Type B pancreatic cell (in vitro differentiated cells): ENCODE measurements at places on chromosomes 5 and 9.

DNA sequence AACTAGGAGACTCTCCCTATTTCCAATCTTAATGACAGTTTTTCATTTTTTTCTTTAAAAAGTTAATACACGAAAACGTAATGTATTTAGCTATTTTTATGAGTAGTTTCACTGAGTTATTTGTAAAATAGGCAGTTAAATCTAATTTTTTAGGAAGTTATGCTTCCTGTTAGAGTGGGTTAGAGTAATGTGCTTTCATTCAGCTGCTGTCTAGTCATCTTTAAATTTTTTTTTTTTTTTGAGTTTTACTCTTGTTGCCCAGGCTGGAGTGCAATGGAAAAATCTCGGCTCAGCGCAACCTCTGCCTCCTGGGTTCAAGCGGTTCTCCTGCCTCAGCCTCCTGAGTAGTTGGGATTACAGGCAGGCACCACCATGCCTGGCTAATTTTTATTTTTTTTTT, 34.0 kb downstream of the CDC42SE2 start:
- DNase-seq, result no peak

DNA sequence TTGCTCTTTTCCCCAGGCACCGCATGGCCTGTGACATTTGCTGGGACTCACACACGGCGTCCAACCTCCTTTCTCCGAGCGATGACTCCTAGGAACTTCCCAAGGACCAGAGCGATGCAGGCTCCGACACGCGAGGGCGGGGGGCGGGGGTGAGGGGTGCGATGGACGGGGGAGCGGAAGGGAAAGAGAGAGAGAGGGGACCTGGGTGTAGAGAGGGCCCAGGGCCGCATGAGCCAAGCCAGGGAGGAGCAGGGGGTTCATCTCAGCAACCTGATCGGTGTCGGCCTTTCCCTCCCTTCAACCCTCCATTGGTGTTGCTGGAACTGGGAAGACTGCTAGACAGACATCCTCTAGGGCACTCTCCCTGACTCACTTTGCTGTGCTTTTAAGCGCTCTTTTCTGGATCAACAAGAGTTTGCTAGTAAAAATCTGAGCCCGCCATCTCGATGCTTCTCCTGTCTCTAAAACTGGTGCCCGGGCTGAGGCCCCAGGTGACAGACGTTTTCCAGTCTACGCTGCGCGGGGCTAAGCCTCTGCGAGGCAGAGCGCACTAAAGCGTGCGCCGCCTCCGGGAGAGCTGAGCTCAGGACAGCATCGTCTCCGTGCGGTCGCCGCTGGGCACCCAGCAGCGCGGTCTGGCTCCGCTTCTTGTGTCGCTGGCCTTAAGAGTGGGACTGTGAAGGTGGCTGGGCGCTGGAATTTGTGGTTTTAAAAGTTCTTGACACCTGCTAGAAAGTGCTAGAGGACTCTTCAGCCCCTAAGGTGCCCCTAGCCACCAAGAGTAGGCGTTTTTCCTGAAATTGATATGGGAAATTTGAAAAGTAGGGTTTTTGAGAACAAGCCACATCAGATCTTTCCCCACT, 1.0 kb upstream of the TSLP start:
- no peak for DNase-seq

DNA sequence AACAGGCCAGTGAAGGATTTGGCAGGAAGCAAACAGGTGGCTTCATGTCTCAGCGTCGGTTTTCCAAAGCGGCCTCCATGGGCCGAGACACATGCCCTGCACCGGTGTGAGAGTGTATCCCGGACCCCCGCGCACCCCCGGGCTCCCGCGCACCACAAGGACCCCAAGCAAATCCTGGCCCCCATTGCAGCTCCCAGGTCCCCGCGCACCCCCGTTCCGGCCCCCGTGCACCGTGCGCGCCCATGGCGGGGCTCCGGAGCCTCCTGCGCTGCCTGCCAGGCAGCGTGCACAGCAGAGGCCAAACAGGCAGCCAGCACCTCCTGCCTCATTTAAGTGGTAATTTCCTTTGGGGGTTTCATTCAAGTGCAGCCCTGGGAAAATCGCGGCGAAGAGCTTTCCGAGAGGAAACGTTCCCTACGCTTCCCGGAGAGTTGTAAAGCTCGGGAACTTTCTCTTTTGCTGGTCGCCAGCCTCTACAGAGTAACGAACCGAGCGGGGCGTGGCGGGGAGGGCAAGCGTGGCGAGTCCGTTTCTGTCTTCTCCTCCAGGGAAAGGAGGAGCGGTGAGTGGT, 145.5 kb upstream of the SLC24A2 start:
- DNase-seq, result no peak

- DNase-seq, result no peak
Observed at GRCh38 chr5:161277011-161277410, 269.5 kb downstream of the GABRB2 start.

GRCh38 chr5:72369301-72369700, 49.1 kb downstream of the PTCD2 start:
- DNase-seq, result no peak

DNA sequence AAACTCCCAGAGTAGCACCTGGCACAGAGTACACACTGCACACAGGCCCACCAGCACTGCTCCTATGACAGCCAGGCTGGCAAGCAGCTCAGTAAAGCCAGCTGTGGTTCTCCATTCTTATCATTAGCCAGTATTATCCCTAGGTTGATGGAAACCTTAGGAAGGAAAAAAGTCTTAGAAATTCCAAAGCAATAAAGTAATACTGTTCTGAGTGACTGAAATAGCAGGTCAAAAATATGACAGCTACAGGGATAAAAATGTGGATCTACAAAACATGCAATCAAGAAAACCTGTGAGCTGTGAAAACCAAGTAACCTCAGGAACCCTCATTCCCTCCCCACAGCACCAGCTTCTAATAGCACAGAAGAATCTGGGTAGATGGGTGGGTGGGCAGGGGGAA, 403.5 kb downstream of the SPOCK1 start:
- no peak for DNase-seq

GRCh38 chr5:124343451-124343867, 403.0 kb downstream of the ZNF608 start:
- no peak for DNase-seq

GRCh38 chr5:176802116-176802784, 8.1 kb upstream of the UNC5A start:
- DNase-seq, result no peak

- no peak for DNase-seq
Observed at GRCh38 chr5:6674886-6675285, 38.3 kb upstream of the TENT4A start.
